Stimulated activated CD8-positive, alpha-beta memory T cell treated with anti-CD3 and anti-CD28 coated beads, Interleukin-15, amount 100 ng/mL, for 48 hours (primary cell): ENCODE measurements at places on chromosomes 7 and 10.
A peak's percentile ranks its signal among the peaks of the same experiment; 100 is the strongest.

DNA sequence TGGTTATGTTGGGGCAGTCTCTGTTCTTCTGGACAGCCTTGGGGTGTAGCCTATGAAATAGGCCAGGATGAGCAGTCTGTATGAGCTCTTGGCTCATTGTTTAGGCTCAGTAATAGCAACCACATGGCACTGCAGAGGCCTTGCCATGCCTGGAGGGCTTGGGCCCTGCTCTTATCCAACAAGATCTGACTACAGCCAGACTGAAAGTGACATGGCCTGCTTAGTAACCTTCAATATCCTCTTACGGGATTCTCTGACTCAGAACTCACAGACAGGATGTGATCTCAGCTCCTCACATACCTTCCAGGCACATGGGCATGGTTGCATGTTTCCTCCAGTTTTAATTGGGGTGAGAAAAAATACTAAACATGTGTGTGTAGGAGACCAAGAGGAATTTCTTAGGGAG is 289.3 kb downstream of the PTEN start:
- DNase-seq = peak; percentile 54

DNA sequence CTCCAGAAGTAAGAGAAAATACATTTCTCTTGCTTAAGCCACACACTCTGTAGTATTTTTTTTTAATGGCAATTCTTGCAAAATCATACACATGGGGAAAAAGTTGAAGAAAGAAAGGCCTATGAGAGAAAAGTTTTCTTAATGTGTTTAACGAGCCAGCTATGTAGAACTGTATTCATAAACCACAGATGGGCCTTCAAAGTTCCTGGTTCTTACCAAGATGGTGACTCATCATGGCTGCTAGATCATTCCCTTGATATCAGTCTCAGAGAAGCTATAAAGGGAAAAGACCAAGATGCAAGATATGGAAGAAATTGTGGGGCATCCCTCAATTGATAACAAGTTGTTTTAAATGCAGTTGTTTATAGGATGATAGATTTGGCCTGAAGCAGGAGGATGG is 992.7 kb upstream of the MBL2 start:
- DNase-seq = no peak

DNA sequence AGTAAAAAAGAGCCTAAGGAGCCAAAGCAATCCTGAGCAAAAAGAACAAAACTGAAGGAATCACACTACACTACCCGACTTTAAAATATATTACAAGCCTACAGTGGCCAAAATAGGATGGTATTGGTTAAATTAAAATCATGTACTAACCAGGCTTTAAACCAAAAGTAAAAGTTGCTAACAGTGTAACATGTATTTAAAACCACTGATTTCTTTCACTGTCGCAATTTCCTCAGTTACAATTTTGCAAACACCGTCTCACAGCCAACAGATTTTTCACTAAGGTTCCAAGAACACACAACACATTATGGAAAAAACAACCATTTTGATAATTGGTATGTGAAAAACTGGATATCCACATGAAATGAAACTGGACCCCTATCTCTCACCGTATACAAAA is 74.0 kb downstream of the JMJD1C start:
- DNase-seq = no peak

DNA sequence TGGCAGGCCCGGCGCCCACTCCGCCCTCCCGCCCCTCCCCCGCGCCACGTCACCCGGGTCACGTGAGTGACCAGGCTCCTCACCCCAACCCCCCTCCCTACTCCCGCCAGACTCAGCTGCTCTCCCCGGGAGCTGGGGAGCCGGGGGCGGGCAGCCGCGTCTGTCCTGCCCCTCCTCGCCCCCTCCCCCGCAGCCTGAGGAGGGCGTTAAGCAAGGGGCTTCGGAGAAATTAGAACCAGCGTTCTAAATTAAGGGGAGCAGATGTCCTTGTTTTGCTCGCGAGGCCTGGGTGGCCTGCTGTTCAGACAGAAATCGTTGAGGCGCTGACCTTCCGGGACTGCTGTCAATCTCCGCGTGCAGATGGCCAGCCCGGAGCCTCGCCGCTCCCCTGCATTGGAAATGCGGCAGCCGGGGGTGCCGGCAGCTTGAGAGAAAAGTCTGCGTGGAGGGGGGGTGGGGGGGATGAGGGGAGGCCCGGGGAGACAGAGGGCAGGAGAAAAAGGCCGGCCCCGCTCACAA is 102.2 kb upstream of the ZNF438 start:
- DNase-seq = peak; percentile 52

GRCh38 chr7:124497176-124497575 is 268.4 kb downstream of the GPR37 start:
- DNase-seq = no peak

DNA sequence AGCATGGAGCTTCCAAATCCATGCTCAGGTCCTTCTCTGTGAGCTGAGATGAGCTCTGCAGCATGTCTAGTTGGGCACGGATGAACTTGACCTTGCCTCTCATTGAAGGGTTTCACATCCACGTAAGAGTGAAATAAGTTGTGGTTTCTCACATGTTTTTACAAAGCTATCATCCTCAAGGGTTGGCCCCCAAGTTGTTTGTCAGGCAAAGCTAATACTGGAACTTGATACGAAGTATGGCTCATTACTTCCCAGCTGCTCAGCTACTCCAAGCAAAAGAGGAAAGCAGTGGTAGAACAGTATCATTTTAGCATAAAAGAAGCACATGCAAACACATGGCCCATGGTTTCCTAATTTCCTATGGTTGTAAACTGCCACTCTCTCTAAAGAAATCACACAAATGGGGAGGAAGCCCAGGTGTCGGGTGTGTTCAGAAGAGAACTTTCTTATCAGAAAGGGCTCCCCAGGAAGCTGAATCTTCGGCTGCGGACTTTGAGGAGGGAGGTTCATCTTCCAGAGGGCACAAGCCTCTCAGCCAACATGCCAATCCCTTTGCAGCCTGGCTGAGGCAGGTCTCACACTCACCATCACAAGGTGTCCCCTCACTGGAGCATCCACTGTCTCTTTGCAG is 45.3 kb downstream of the PDLIM1 start:
- DNase-seq = no peak

DNA sequence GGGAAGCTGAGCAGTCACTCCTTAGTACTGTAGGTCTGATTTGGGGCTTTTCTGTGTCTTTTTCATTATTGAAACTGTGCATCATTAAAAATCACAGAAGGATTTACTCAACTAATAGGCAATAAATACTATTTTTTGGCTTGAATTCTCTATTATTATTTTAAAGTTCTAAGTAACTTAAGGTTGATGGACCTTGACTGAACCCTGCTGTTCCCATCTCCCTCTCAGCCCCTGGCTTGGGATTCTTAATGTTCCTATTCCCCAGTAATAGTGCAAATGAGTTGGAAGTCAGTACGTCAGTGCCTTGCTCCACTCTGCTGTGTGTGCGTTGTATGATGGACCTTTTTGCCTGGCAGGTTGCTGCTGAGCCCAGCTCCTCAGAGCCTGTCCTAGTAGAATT is 166.3 kb downstream of the SND1 start:
- DNase-seq = no peak
